ENCODE measurements at places on chromosomes 13 and 19.

DNA sequence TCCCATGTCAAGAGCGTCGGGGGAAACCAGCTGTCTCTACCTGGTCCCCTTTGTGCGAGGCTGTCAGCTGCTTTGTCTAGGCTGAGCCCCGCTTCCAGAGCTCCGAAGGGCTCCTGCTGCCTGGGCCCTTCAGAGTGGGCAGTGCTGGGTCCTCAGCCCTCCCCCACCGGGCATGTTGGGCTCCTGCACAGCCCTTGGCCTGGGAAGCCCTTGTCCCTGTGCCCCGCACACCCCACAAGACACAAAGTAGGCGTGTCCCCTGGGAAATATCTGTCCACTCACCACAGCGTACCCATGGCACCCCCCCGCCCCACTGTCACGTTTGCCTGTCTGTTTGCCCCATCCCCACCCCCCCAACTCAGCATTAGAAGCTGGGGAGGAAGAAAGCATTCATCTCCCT, 39.6 kb upstream of the RANBP3 start:
- H3K27ac ChIP-seq, result no peak overlapping the region
- no peaks in the 10 kb centered on the region for H3K4me1 ChIP-seq
- H3K4me3 ChIP-seq, result no peak overlapping the region

- H3K4me3 ChIP-seq, result peak overlapping the region; percentile 23
- H3K36me3 ChIP-seq, result peaks cover 49% of the 10 kb centered on the region
- no peak for DNase-seq
- H3K27me3 ChIP-seq, result no peaks in the 10 kb centered on the region
- H3K27ac ChIP-seq, result peak overlapping the region; percentile 5
Measured at GRCh38 chr19:55677572-55678028, 2.6 kb downstream of the EPN1 start.

DNA sequence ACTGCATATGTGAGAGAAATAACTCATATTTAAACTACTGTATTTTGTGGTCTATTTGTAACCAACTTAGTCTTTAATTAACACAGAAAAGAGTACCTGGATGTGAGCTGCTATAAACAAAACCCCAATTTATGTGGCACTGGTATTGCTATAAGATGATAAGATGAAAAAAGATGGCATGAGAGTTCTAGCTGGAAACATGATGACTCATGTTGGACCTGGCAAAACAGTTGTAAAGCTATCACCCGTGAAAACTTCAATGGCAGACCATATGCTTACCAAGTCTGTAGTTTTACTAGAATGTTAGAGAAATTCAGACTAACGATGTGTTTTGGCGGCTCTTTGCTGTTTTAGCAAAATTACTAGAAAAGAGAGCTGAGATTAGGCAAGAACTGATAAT, 69.6 kb upstream of the PCDH9 start:
- H3K27me3 ChIP-seq, result no peaks in the 10 kb centered on the region
- no peak overlapping the region for H3K27ac ChIP-seq
- no peaks in the 10 kb centered on the region for H3K36me3 ChIP-seq
- no peak for DNase-seq
- H3K4me1 ChIP-seq, result no peaks in the 10 kb centered on the region

DNA sequence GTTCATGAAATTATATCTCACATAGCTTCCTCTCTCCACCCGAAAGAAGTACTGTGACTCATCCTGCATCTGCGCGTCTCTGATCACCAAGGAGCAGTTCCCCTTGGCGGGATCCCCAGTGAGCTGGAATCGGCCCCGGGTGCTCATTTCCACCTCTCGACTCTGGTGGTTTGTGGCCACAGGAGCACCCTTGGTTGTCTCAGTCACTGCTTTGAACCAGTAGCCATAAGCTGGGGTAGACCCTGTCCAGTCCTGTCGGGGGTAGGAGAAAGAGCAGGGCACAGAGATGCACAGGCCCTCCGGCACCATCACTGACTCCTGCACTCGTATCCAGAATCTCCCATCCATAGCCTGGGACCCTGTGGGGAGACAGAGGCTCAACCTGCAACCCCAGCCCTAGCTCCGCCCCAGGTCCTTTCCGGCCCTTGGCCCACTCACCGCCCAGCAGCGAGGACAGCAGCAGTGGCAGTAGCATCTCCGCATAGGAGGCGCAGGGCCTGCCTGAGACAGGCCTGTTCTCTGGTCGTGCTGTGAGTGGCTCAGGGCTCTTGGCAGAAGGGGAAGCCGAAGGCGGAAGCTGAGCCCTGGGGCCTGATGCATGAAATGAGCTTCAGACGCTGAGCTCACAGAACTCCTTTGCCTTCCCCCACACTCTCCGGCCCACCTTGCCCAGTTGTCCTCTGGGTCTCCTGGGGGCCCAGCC, at the start of gene SIGLEC10:
Gene SIGLEC10, minus strand, starts transcription at position 536 of the 703 bp plus-strand sequence. Its CDS starts 61 bp downstream, at position 475.
- H3K4me3 ChIP-seq, result peak within 1 kb of the TSS; percentile 51
- peak within 1 kb of the TSS; percentile 71 for H3K27ac ChIP-seq
- peak; percentile 18 for DNase-seq
- H3K4me1 ChIP-seq, result peaks cover 27% of the 10 kb centered on the region
- no peaks in the 10 kb centered on the region for H3K27me3 ChIP-seq

GRCh38 chr13:88800505-88800904, 1129.3 kb downstream of the SLITRK5 start:
- H3K27ac ChIP-seq, result no peak overlapping the region
- H3K36me3 ChIP-seq, result no peaks in the 10 kb centered on the region
- H3K4me1 ChIP-seq, result no peaks in the 10 kb centered on the region
- no peak for DNase-seq
- no peak overlapping the region for H3K4me3 ChIP-seq

DNA sequence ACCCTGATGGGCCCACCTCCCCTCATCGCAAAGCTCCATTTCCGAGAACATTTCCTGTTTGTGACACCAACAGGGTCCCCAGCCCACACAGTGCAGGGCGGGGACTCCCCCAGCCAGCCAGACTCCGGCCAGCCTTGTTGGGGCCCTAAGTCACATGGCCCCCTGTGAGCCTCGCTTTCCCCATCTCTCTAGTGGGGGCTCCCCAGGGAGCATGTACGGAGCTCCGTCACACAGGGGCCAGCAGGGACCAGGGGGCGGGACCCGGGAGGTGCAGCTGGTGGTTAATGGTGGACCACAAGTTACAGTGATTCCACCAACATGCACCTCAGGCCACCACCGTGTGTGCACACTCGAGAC, 1.7 kb downstream of the TBXA2R start:
- H3K4me1 ChIP-seq, result peaks cover 2% of the 10 kb centered on the region
- H3K27me3 ChIP-seq, result peaks cover 4% of the 10 kb centered on the region
- no peaks in the 10 kb centered on the region for H3K36me3 ChIP-seq
- H3K27ac ChIP-seq, result no peak overlapping the region
- DNase-seq, result no peak

GRCh38 chr19:57773488-57773887, 4.0 kb downstream of the ZNF586 start:
- H3K36me3 ChIP-seq, result peaks cover 90% of the 10 kb centered on the region
- no peak overlapping the region for H3K4me3 ChIP-seq
- no peak overlapping the region for H3K27ac ChIP-seq
- DNase-seq, result no peak
- peaks cover 8% of the 10 kb centered on the region for H3K4me1 ChIP-seq
- H3K27me3 ChIP-seq, result no peaks in the 10 kb centered on the region

DNA sequence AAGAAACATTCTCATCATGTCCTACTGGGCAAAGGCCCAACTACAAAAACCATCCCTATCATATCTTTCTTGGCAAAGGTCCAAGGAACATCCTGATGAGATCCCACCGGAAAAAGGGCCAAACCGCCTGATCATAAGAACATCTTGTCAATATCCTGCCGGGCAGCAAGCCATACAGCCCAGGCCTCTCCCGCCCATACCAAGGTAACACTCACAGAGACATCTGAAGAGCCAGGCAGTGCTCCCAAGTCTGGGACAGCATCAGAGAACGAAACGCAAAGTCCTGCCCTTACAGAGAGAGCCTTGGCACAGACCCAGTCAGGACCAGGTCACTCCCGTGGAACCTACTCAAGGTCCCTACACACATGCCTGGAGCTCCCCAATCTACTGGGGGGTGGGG, 18.5 kb upstream of the ZNF331 start:
- peaks cover 13% of the 10 kb centered on the region for H3K4me1 ChIP-seq
- no peaks in the 10 kb centered on the region for H3K27me3 ChIP-seq
- no peak for DNase-seq
- H3K36me3 ChIP-seq, result peaks cover 26% of the 10 kb centered on the region
- no peak overlapping the region for H3K27ac ChIP-seq
